ENCODE measurements at places on chromosomes 2 and 18.

GRCh38 chr18:76461148-76461547 lies 33.9 kb downstream of the ZNF516 start:
- DNase-seq = no peak

DNA sequence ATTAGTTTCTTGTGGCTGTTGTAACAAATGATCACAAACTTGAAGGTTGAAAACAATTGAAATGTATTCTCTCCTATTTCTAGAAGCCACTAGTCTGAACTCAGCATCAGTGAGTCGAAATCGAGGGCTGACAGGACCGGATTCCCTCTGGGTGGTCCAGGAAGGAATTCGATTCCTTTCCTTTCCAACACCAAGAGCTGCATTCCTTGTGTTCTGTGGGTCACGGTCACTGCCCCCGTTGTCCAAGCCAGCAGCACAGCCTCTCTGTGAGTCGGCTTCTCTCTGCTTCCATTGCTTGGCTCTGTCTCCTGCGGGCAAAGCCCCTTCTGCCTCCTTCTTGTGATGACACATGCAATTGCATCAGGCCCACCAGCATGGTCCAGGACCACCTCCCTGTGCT lies 67.3 kb downstream of the SMIM21 start:
- DNase-seq = no peak

GRCh38 chr2:200509235-200509611 lies 645 bp downstream of the KCTD18 start:
- DNase-seq = no peak

DNA sequence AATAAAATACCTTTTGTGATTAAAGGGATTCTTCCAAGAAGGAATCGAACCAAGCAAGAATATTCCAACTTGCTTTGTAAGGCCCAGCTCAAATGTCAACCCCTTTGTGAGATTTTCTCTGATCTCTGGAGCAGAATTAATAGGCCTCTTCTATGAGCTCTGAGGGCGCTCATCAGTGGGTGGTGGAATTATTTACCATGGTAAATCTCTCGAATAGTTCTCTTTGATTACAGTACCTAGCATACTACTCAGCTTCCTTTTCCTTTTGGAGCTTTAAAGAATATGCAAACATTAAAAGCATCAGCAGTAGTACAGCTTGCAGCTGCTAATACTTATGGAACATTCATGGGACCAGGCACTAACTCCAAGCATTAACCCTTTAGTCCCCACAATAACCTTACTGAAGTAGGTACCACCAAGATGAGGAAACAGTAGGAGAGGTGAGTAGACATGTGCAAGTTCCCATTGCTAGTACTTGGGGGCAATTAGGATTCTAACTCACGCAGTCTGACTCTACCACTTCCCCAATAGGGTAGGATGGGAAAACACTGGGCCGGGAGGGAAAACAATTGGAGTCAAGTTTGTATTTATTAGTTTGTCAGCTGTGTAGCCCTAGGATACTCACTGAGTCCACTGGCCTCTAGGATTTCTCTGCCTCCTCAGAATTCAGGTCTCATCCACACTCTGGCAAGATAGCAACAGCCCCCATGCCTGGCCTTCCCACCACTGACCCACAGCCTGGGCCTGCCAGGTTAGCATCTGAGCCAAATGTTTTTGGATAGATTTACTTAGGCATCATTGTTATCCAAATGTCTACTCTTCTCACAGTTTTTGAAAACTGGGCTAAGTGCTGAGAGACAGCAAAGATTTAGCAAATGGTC lies 21.7 kb downstream of the ADD2 start:
- no peak for DNase-seq

DNA sequence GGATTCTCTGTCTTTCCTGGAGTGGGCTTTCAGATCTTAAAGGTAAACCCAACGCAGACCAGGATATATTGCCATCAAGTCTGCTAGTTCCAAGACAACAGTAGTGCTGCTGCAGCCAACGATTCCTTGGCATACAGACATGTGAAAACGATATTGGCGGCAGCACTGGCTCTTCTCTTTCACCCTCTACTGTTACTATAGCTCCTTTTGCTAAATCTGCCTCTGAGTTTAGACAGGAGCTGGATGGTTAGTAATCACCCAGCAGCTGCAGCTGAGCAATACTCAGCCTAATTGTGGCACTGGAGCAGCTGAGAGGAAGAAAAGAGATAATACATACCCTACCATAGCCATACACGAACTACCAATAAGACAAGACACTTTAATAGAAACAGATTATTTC lies 4.0 kb downstream of the YES1 start:
- no peak for DNase-seq

DNA sequence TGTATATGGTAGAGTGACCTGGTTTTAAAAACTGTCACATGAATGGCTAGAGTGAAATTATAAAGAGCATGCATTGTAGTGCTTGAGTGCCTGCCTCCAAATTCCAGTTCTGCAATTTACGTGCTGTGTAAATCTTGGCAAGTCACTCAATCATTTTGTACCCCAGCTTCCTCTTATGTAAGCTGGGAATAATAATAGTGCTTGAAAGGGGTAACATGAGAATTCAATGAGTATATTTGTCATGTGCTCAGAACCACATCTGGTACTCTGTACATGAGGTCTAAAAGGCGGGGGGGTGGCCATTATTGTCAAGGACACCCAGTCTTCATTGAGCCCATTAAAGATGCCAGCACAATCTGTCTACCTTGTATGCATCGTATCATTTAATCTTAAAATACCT lies 214.8 kb downstream of the MC4R start:
- no peak for DNase-seq

DNA sequence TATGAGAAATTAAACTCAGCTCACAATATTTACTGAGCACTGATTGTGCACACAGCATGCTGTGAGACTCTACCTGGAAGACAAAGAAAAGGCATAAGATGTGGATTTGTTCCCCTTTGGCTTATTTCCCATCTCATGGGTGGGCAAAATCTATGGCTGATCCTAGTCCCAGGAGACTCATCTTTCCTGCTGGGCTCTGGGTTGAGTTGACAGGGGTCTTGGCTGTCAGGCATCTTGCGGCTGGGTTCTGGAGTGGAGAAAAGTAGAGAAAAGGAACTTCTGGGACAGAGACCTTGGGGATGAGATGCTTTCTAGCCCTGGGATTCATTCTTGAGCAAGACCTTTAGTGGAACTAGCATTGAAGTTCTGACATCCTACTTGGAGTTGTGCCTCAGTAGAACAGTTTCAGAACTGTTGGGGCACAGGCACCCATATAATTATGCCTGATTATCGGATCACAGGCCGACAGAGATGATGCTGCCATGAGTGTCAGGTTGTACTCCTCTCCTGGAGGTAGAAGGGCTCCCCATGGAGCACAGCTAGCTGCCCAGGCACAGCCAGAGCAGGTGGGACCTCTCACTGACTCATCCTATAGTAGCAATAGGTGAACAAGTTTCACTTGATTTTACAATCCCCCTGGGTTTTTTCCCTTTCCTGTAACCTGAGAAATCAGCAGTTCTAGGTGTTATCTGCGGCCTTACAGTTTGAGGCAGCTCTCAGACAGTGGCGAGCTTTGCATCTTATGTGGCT lies 260.9 kb downstream of the CYRIA start:
- DNase-seq = no peak

GRCh38 chr2:158779621-158780020 lies 15.5 kb upstream of the DAPL1 start:
- no peak for DNase-seq

- peak; percentile 52 for DNase-seq
Measured at GRCh38 chr2:72917877-72918553, 696 bp downstream of the EMX1 start.

DNA sequence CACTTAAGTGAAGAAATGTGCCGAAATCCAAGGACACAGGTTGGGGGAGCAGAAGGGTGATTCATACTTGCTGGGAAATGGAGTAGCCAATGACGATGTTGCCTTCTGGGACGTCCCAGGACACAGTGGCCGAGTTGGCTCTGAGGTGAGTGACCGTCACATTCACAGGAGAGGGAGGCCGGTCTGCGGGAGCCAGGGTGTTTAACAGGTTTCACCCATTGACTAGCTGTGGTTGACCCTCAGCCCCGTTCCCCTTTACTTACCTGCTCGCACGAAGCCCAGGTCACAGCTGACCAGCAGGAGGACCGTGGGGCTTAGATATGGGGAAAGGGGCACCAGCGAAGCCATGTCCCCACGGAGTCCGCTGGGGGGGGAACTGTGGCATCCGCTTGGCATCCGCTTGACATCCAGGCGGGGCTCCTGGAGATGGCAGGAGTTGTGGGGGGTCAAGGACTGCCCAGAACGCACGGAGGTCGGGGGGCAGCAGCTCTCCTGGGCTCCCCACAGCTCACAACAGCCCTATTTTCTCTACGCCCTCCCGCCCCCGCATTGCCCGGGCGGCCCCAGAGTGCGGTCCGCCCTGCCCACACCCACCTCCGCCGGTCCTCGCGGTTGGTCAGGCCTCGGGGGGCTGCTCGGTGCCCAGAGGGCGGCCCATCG lies 586 bp downstream of the FNDC4 start:
- DNase-seq = no peak

DNA sequence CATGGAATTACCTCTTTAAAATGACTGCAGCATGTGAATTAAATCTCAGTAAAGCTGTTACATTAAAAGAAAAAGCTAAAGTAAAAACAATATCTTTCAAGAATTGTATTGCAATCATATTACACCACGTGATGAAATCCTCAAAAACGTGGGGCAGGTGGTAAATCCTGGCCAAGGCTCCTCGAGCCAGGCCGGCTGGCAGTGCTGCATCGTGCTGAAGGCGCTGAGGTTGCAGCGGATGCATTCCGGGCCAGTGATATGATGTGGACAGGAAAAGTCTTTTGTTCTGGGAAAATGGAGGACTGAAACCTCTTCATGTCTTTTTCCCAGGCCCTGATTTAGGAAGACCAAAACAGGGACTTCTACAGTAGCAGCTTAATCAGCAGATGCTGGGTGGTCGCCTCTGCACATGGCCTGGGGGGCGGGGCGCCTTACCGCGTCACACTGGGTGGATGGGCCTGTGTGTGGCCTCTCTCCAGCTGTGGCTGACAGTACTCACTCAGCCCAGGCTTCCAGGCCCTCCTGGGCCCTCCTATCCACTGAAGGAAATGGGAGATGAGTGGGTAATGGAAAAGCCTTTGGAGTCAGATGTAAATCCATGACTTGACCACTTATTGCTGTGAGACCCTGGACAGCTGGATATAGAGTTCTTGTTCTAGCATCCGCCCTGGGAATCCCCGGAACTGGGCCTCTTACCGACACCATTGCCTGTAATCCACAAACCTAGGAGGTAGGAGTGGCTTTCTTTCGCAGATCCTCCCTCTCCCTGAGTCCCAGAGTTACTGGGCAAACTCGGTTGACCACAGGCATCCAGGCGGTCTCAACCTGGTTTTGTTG lies 45.1 kb downstream of the PROC start:
- no peak for DNase-seq

DNA sequence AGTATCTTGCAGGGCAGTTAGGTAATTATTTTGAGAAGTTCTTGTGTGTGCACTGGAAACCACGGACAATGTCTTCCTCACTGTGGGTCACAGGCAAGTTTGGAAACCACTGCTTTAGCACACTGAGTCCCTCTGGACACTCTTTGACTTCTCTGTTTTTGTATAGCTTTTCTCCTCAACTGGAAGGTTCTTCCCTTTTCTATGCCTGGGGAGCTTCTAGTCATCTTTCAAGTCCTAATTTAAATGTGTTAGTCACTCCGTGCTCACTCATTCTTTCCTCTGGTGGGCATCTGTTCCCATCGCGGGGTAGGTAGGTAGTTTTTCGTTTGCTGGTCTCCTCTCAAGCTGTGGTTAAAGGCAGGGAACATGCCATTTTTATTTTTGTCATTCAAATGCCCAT lies 32.1 kb downstream of the E2F6 start:
- no peak for DNase-seq

DNA sequence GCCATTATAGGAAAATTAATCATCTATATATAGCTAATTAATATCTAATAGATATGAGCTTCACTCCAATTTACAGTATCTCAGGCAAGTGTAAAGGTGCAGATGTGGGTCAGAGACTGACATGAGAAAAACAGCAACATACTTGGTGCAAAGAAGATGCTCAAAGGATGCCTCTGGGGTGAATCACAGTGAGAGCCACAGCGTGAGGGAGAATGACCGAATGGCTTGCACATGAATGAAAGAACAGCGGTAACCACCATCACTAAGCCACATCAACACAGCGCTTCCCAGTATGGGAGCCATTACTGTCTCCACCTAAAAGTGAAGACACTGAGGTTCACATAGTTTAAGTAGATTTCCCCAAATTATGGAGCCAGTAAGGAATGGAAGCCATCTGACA lies 423.4 kb upstream of the ID2 start:
- no peak for DNase-seq

DNA sequence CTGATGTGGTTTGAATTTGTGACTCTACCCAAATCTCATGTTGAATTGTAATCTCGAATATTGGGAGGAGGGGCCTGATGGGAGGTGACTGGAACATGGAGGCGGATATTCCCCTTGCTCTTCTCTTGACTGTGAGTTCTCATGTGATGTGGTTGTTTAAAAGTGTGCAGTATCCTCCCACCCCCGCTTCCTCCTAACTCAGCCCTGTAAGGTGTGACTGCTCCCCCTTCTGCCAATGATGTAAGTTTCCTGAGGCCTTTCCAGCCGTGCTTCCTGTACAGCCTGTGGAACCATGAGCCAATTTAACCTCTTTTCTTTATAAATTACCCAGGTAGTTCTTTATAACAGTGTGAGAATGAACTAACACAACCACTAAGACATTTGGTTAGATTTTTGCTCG lies 458.4 kb downstream of the THSD7B start:
- DNase-seq = no peak

DNA sequence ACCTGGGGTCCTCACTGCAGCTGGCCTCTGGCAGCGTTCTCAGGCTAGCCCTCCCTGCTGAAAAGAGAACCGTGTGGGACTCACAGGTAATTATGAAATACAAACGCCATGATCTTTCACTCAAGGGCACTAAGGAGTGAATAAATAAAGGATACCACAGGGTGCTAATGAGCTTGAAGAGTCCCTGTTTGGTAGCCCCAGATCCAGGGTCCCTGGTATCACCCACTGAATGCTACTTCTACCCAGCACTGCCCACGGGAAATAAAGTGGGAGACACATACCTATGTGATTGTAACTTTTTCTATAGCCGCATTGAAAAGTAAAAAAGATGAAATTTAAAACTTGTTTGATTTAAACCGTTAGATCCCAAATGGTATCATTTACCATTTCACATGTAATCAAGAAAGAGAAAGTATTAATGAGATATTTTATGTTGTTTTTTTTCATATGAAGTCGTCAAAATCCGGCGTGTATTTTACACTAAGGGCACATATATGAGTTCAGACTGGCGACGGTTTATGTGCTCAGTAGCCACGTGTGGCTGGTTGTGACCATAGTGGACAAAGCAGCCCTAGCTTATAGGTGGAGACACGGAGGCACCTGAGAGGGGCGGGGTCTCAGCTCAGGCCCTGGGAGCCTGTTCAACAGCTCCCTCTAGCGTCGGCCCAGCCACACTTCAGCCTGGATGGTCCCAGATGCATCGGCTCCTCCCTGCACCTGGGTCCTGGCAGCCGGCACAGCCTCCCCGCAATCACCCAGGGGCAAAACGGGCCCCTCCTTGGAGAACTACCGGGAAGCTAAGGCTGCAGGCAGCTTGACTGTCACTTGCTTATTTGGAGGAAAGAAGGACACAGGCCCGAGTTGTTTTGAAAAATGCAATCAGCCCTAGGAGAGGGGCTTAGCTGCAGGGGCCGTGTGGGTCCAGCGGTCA lies 39.2 kb downstream of the ODC1 start:
- peak; percentile 48 for DNase-seq

GRCh38 chr2:33107690-33108482 lies 161.1 kb downstream of the LTBP1 start:
- no peak for DNase-seq

Measured in DMS 273 treated with DMSO at 0.1 percent for 48 hours (cell line).